ENCODE measurements at places on chromosomes 1 and 21. TPM values are rescaled to one million over a fixed set of nuclear protein-coding genes. Genes with fewer than 3 reads are reported as not detected.

The DNAI4 gene
- 4.9 TPM for total RNA-seq

The NPHP4 gene
- total RNA-seq, result 3.7 TPM

The GCSAML gene
- total RNA-seq, result not detected

The C8A gene
- not detected for total RNA-seq

The S100A5 gene
- not detected for total RNA-seq

The FAAH gene
- 6.5 TPM for total RNA-seq

The SHE gene
- not detected for total RNA-seq

The PIGC gene
- 23.2 TPM for total RNA-seq

The RPE65 gene
- total RNA-seq, result not detected

The LIPI gene
- not detected for total RNA-seq

The S100A7 gene
- not detected for total RNA-seq
